Activated T-helper 9 cell treated with anti-CD3 and anti-CD28 coated beads, Interleukin-2, amount 50 U/mL, for 16 hours (primary cell): ENCODE measurements at places on chromosomes 1 and 21.
A peak's percentile ranks its signal among the peaks of the same experiment; 100 is the strongest.

GRCh38 chr1:184143449-184143848, 91.9 kb downstream of the TSEN15 start:
- no peak for DNase-seq

DNA sequence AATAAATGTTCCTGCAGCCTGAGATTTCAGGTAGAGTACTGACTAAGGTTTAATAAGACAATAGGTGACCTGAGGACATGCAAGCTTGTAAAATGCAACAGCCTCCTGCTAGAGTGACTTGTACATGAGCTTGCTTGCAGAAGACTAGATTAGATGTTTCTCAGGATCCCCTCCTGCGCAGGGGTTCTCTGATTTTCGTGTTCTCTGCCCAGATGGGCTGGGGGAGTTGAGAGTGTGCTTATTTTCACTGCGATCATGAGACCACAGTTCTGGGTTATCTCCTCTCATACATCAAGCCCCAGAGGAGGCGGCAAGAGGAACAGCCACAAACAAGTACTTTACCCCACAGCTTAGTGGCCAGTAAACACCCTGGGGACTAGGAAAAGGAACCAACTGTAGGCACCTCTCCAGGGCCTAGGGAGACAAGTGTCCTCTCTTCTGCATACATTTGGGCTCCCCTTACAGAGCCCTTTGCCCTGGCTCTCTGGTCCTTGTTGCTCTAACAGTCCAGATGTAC, 8.0 kb downstream of the TMEM81 start:
- no peak for DNase-seq

DNA sequence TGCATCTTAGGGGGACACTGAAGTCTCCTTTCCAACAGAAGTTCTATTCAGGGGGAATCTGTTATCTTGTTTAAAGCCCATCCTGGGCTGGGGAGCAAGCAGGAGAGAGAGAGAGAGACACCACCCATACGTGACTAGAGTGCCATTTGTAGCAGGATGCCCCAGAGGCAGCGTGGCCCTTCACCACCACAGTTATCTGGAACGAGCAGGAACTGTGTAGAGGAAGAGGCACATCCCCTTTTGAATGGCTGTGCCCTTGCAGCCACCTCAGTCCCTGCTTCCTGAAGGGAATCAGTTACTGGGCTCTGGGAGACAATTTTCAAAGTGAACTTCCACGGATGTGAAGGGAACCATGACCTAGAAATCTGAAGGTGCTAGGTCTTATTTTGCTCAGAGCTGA, 19.4 kb upstream of the LAMTOR5 start:
- DNase-seq = no peak

GRCh38 chr1:119005724-119006405, 17.7 kb upstream of the TBX15 start:
- DNase-seq = no peak

DNA sequence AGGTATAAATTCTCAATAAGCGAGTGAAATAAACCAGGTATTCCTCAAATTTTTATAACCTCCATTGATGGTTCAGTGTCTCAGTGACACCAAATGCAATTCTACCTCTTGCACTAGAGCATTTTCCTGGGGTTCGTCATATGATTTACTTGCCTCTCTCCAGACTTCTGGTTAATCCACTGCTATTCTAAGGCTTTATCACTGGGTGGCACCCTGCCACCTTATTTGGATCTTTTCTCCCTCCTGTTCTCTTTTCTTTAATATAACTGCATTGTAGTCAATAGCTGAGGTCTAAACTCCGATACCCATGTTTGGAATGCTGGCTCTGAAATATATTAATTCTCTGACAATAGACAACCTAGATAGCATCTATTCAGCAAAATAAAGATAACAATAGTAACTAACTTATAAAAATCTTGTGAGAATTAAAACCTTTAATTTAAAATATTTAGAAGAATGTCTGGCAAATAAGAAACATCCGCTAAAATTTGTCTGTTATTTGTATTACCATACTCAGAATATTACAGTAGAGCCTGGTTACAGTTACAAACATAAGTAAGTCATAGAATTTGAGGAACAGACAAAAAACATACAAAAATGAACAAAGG, 436.4 kb downstream of the PLA2G4A start:
- no peak for DNase-seq

- DNase-seq = no peak
Measured at GRCh38 chr1:214404571-214405213, 123.7 kb downstream of the SMYD2 start.

DNA sequence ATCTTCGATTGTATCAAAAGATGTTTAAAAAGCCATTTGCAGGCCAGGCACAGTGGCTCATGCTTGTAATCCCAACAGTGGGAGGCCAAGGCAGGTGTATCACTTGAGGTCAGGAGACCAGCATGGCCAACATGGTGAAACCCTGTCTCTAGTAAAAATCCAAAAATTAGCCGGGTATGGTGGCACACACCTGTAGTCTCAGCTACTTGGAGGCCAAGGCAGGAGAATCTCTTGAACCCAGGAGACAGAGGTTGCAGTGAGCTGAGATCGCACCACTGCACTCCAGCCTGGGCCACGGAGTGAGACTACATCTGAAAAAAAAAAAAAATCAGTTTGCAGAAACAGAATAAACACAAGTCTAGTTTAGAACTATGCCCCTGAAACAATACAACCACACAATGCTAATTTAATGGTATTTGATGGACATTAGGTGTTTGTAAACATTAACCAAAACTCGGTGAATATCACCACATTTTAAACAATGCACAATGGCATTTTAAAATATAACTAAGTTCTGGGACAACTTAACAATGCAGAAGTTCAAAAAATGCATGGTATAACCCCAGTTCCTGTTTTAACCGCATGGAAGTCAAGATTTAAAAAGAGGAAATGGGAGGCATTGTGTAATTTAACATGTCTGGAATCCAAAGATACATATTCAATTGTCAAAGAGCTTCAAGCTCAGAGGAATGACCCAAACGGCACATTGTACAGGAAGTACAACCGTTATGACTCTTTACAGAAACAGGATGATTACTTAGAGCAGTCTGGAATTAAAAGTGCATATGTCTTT, 7.1 kb upstream of the PTTG1IP start:
- DNase-seq = no peak

GRCh38 chr1:100941580-100942216, 45.8 kb downstream of the SLC30A7 start:
- no peak for DNase-seq

DNA sequence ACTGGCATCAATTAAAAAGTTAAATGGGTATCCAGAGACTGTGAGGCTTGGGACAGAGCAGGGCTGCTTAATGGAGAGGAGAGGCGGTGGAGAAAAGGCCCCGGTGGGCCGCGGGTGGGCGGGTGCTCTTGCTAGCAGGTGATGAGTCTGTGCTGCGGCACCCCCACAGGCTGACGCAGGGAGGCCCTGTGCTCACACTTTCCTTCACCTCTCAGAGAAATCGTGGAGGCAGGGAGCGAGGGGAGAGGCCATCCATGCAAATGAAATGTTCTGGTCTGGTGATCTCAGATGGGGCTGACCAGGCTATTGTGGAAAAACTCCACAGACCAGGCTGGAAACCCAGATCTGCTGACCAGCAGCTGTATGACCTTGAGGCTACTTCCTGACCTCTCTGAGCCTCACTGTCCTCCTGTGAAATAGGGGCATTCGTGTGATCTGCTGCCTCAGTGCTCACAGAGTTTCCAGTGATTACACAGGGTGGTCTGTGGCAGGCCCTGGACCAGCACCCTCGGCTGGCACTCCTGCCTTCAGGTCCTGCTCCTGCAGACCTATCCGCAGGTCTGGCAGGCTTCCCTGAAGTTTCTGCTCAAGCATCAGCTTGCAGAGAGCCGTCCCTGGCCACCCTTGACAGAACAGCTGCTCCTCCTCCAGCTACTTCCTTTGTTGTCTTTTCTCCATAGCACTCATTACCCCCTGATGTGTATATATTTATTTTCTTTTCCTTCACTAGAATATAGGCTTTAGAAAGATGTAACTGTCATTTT, 89.2 kb downstream of the BEND5 start:
- no peak for DNase-seq

GRCh38 chr1:67058242-67058641, 4.3 kb upstream of the SLC35D1 start:
- DNase-seq = no peak

DNA sequence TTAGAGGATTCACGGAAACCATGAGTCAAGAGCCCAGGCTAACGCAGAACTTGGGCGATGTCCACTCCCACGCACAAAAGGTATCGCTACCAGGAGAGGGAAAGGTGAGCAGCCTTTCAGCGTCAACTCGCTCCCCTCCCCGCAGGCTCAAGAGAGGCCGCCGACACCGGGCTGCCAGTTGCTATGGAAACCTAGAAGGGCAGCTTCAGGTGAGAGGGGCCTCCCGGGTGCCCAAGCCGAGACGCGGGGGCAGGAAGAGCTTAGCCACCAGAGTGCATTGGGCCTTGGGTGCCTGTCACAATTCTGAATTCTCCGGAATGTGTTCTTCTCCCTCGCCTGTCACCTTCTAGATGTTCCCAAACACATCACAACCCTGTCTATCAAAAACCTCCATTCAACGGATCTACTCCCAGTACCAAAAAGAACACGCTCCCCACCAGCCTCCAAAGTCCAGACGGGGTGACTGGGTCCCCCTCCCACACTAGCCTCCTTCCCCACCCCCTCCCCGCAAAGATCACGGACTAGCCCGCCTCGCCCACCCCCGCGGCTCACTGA, 694 bp downstream of the MEAF6 start:
- peak; percentile 48 for DNase-seq

DNA sequence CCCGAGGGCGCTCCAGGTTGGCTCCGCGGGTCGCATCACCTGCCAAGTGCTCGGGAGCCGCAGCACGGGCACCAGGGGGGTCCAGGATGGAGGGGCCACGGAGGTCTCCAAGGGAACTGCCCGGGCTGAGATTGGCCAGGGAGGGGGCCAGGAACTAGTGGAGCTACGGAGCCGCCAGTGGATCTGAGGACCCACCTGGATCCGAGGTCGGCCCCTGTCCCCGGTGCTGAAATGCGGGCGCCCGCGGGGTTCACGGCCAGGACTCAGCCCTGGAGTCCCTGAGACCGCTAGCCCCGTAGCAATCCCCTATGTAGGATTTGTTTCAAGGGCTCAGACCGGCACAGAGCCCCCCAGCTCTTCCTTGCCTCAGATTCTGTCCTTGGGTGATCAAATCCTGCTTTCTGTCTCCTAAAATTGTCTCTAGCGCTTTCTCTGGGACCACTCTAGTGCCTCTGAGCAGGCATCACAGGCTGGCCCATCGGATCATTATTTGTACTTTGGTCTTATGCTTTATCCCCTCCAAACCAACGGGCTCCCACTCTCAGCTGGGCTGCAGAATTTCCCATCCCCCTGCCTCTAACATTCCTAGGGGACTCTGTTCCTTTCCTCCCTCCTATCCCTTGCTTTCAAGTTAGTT, 27.3 kb downstream of the KIAA2013 start:
- DNase-seq = no peak

DNA sequence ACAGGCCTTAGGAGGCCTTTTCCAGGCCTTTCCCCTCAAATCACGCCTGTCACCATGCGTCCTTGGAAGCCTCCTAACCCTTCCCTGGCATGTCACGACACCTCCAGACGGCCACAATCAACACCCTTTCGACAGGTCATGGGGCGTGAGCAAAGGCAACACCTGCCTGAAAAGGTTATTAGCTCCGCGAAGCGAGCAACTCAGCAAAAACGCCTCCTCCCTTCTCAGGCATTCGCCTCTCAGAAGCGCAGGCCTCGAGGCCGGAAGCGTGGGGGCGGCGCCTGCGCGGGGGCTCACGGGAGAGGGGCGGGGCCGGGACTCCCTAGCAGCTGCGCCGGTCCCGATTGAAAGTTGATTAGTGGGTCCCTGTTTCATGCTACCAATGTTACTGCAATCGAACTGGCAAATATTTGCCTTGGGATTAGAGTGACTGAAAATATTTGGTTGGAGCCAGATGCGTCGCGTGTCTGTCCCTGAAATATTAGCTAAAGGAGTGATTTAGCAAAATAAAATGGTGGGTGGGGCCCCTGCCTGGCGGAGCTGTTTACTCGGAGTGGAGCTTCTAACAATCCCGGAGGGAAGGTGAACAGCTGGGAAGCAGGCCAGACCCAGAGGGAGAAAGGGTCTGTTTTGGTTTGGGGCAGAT, 44.9 kb downstream of the GFI1 start:
- DNase-seq = no peak

DNA sequence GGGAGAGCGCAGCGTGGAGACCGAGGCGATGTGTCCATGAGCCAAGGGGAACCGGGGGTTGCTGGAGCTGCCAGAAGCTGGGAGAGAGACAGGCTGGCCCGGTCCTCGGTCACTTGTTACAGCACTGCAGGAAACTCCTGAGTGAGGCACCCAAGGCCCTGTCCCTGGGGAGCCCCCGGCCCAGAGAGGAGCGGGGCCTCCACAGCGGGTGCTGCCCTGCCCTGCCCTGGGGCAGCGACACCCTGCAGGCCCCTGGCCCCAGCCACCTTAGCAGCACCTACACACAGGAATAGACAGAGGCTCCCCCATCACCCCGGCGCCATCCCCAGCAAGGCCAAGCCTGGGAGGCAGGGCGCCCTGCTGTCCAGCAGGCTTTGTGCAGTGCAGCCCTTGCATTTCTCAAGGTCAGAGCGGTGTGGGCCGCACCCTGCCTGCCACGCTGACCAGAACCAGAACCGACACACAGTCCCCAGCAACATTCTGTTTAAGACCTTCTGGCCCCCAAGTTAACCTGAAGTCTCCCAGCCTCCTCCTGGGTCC, 6.6 kb upstream of the MEGF6 start:
- no peak for DNase-seq

DNA sequence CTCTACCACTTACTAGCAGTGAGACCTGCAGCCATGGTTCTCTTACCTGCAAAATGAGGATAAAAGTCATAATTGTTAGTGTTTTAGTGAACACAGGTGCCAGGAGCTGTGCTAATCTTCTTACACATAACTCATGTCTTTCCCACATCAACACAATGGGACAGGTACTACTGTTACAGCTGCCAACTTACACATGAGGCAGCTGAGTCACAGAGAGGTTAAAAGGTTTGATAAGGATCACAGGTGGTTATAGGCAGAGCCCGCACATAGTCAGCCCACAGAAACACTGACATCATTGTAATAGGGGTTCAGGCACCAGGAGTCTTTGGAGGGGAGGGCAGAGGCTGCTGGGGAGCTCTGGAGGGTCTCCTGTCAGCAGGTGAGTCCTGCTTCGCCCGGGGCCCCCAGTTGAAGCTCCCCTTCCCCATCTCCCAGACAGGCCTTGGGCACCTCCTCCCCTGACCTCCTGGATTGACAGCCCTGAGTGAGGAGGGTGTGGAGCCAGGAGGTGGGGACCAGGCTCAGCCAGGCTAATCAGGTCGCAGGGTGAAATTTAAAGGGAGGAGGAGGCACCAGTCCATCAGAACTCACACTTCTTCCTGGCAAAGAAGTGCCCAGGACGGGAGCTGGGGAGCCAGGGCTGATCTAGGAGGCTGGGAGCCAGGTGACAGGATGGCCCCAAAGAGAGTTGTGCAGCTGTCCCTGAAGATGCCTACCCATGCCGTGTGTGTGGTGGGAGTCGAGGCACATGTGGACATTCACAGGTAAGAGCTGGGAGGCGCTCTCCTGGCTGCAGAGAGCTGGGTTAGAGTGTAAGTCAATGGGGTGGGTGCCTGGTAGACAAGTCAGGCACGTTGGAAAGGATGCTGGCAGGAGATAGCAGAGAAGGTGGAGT, at the start of gene PADI1:
Gene PADI1, plus strand, starts transcription at position 583 of the 895 bp plus-strand sequence. Its CDS starts 90 bp downstream, at position 673.
- DNase-seq = no peak
